ENCODE measurements at places on chromosomes 4 and X.

DNA sequence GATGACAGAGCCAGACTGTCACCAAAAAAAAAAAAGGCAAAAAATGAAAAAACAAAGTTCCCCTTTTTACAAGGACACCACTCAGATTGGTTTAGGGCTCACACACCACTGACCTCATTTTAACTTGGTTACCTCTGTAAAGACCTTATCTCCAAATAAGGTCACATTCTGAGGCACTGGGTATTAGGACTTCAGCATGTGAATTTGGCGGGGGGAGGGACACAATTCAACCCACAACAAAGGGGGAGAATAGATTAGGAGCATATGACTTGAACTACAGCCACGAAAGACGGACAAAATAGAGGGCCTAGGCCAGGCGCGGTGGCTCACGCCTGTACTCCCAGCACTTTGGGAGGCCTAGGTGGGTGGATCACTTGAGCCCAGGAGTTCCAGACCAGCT, 31.0 kb upstream of the ARAF start:
- DNase-seq: no peak

- DNase-seq: no peak
Observed at GRCh38 chr4:38045289-38045988, 85.2 kb downstream of the PTTG2 start.

DNA sequence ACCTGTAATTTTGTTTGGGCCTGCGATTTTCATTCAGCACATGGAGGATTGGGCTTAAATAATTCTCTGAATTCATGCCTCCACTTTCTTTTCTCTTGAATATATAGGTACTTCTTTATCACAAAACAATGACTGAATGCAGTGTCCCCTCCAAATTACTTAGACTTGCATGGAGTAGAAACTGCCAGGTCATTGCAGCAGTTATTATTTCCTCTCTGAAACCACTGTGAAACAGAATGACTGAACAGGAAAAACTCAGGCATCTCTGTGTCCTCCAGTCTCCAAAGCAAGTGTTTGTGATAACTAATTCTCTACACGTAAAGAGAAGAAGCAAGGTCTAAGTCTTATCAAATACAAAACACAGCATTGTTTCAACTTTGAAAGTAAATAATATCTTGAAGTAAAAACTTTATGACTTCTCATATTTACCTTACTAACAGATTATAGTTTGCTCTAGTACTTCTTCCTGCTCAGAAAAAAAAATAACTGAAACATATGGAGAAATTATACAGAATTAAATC, 144.5 kb upstream of the DIAPH2 start:
- DNase-seq: no peak

- DNase-seq: no peak
Observed at GRCh38 chr4:64359489-64359888, 49.8 kb downstream of the TECRL start.

- DNase-seq: no peak
Observed at GRCh38 chrX:16733013-16733412, 13.6 kb downstream of the SYAP1 start.

DNA sequence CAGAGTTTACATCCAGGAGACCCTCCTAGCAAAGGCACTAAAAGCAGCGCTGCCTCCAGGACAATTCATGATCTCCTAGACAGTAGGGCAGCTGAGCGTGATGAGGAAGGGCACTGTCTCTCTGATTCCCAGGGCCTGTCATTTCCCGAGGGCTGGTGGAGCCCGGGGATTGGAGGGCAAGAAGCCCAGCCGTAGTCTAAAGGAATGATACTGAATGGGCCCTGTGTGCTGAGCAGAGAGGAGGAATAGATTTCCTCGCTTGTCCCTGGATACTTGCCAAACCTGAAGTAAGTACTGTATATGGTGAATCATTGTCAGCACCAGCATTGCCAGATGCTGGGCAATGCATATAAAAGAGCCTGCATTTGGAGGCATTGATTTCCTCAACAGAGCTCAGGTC, 88.0 kb upstream of the SLITRK2 start:
- DNase-seq: no peak

- DNase-seq: no peak
Observed at GRCh38 chrX:13816643-13817627, at the start of gene GPM6B. TSS of gene GPM6B (minus strand) at chrX:13817093. CDS start at chrX:13816904, 189 bp downstream.

GRCh38 chr4:154024097-154024694, 235.3 kb upstream of the SFRP2 start:
- no peak for DNase-seq

DNA sequence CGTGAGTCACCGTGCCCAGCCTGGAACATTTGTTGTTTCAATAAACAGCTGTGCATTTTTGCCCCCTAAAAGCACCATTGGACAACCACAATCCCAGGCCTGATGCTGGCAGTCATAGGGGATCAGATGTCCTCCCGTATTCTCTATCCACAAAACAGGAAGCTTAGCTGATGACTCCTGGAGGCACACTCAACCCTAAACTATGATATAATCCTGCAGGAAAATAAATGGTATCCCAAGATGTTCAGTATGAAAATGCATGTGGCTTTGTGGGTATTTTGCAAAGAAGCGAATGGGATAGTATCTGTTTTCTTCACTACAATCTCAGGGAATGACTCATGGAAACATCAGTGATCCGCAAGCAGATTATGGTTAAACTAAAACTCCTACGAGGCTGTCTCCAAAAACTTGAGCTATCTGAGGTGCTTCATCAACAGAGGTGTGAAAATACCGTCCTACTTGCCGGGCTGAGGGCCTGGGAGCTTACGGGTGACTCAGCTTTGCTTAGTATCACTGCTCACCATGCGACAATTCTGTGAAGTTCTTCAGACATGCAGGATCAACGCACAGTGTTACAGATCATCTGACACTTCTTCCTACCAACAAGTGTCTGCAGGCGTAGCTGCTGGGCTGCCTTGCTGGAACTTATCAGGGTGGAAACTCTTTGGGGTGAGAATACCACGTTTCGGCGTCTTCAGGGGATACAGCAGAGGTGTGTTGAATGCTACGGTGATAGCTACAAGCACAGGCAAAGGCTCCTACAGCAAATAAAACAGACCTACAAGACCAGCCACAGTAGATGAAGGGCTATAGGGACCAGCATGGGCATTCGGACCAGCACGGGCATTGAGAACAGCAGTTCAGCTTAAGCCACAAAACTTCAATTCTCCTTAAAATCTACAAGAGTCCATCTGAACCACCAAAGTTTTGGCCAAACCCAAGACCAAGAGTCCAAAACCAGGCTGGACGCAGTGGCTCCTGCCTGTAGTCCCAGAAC, 148.5 kb downstream of the DHRSX start:
- DNase-seq: no peak

GRCh38 chr4:164312671-164313070, 441.3 kb upstream of the SMIM31 start:
- no peak for DNase-seq

- DNase-seq: no peak
Observed at GRCh38 chr4:21778702-21779101, 169.9 kb downstream of the KCNIP4 start.

- DNase-seq: no peak
Observed at GRCh38 chr4:158783785-158784184, 15.0 kb downstream of the FNIP2 start.

- DNase-seq: no peak
Observed at GRCh38 chrX:38165023-38165422, 55.6 kb downstream of the SRPX start.

- DNase-seq: no peak
Observed at GRCh38 chr4:158856852-158857251, 88.0 kb downstream of the FNIP2 start.

- no peak for DNase-seq
Observed at GRCh38 chrX:105221374-105221773, 880 bp upstream of the TEX13A start.

DNA sequence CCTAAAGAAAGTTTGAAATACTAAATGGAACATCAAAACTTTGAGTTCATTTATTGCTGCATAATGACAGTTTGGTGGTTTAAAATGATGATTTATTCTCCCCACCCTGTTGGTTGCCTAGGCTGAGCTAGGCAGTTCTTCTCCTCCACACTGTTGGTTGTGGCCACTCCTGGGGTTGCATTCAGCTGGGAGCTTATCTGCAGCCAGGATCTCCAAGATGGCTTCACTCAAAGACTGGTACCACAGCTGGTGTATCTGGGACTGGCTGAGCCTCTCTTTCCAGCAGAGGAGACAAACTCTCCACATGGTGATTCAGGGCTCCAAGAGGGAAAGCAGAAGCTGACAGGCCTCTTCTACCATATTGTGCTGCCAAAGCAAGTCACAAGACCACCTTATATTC, 33.1 kb downstream of the MSL3 start:
- no peak for DNase-seq

GRCh38 chrX:100409610-100410590, at the start of gene PCDH19:
TSS of gene PCDH19 (minus strand) at chrX:100410273. CDS start at chrX:100408597, 1,676 bp downstream.
- DNase-seq: no peak

- no peak for DNase-seq
Observed at GRCh38 chr4:128244379-128244778, 43.2 kb downstream of the PGRMC2 start.

DNA sequence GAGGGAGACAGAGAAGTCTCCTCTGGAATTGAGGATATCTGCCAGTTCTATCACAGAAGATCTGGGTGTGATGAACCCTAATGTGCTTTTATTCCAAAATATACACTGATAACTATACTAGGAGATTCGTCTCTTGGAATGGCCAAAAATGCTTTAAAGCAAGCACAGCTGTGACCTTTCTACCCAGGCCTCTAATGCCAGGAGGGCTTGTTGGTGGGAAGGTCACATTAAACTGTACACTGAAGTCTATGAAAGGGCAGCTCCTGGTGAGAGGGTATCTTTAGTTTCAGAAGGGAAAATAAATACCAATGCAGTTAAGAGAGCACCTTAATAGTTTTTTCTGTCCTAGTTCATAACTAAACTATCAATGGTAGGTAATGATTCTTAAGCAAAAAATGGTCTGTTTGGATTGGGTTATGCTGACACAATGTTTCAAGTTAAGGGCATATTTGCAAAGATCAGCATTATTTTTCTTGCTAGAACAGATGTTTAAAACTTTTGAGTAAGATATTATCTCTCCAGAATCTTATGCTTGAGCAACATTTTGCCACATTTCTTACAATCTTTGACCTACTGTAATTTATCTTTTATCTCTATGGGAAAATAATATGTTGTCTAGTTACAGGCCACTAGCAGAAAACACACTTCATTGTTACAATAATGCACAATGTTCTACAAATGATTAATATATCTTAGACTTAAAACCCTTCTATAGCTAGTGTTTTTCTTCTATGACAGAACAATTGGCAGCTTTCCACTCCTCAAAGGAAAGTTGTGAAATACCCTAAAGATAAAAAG, 59.6 kb downstream of the SEC24D start:
- DNase-seq: no peak

DNA sequence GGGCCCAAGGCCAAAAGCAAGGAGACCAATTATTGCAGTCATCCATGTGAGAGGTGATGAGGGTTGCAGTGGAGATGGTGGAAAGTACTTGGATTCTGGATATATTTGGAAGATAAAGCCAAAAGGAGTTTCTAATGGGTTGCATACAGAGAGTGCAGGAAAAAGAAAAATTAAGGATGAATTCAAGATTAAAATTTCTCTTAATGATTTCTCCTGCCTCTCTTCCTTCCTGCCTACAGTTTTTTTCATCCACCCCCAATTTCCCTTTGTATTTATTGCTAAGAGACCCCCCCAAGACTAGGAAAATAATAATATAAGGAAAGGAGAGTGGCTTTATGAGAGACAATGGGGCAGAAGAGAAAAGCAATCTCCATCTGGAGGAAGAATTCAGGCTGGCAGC, 8.6 kb upstream of the FGF5 start:
- DNase-seq: no peak

DNA sequence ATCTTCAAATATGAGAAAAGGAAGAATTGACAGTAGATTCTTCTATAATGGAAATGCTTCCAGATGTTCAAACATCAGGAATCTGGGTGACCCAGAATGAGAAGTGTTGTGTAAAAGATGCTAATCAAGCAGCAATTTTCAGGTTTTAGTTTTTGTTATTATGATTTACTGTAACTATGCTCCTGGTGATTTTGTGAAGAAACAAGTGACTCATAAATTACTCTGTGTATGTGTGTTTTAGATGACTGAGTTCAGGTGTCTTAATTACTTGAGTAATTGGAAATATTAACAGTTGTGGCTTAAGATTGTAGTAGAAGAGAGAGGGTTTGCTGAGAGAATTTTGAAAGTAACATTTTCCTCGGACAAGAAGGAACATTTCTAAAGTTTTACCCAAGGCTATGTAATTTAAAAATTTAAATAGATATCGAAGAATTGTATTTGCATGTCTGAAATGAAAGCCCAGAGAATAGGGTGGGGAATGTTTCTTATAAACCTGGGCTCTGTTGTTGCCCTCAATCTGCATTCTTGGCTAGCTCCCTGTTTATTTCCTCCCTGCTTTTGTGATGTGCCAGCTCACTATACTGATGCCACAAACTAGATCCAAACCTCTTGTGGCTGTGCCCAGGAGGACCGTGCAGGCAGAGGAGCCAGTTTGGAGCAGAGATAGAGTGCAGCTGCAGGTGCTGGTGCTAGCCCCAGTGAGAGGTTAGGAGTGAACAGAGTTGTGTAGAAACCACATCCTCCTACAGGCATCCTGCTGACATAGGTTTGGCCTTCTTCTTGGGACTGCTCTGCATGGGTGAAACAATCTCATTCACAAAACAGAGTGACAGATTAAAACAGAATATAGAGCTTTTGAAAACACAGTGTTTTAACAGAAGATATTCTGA, 25.4 kb upstream of the TNIP3 start:
- no peak for DNase-seq

- no peak for DNase-seq
Observed at GRCh38 chr4:145870155-145871020, 68.2 kb downstream of the ZNF827 start.

DNA sequence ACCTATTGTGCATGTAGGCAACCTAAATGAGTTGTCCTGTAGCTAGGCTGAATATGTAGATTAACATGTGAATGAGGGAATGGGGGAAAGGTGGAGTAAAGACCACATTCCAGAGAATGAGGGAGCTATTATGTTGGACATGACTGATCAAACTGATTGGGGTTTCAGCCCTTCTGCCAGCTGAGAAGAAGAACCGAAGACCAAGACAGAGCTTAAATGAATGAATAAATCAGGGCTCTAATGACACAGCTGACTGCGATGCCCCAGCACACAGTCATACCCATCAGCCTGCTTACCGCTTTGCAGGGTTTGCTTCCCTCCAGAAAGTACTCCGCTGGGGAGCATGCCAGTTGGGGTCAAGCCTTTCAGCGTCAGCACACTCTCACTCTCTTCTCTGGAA, 315.4 kb downstream of the PPP3CA start:
- DNase-seq: no peak

DNA sequence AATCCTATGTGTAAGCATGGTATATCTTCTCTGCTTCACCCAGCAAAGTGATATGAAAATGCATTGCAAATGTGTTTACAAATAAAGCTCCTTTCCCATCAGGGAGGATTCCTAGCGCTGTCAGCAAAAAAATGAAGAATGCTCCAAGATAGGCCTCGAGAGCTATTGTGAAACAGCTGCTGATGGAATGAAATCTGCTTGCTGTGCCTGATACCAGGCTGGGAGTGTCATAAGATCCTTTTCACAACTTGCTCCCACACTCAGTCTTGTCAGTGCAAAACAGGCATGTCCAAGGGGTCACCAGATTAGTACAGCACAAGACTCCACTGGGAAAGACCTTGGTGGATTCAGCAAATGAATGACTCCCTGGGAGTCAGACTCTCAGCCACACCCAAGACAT, 34.1 kb downstream of the HNRNPH2 start:
- DNase-seq: no peak

- DNase-seq: no peak
Observed at GRCh38 chrX:120242813-120243212, 7.8 kb upstream of the ZBTB33 start.

GRCh38 chr4:17968721-17969120, 52.8 kb downstream of the LCORL start:
- DNase-seq: no peak

GRCh38 chr4:71697031-71697430, 86.8 kb downstream of the GC start:
- no peak for DNase-seq

Data from stimulated activated CD4-positive, alpha-beta T cell treated with anti-CD3 and anti-CD28 coated beads, Interleukin-1b, Interleukin-23, amount 100 ng/mL, for 1 hour (primary cell).